ENCODE measurements at places on chromosomes 5 and 9. TPM values are rescaled to one million over a fixed set of nuclear protein-coding genes. Genes with fewer than 3 reads are reported as not detected.

PCDHA11 gene
- total RNA-seq, result 0.23 TPM

DNA sequence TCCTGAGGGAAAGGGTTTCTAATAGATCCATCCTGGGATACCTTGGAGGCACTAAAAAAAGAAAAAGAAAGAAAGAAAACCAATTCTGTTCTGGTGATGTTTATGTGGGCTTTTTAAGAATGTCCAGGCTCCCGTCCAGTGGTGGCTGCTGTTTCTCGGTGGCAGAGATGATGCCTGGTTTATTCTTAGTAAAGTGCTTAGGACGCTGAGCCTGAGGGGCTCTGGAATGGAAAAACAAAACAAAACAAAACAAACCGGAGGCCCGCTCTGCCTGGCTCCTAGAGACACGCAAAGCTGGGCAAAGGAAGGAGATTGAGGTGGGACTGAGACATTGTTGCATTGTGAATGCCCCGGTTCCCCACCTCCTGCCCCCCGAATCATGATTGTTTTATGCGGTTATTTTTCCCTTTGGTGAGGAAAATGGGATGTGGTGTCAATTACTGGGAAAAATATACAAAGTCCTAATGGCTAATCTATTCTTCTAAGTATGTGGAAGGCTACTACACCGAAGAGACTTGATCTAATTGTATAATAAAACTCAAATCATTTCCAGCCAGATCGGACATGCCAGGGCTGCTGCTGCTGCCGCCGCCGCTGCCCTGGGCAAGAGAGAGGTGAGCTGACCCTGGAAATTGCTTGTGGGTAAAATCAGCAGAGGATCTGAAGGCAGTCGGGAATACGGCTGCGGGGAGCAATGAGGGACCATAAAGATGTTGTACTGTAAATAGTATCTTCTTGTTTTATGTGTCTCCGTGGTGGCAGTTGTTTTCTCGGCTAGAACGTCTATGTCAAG, 644.9 kb downstream of the CCDC171 start:
- DNase-seq, result no peak

GRCh38 chr5:115496936-115497576, 47.5 kb downstream of the FEM1C start:
- DNase-seq, result no peak

DNA sequence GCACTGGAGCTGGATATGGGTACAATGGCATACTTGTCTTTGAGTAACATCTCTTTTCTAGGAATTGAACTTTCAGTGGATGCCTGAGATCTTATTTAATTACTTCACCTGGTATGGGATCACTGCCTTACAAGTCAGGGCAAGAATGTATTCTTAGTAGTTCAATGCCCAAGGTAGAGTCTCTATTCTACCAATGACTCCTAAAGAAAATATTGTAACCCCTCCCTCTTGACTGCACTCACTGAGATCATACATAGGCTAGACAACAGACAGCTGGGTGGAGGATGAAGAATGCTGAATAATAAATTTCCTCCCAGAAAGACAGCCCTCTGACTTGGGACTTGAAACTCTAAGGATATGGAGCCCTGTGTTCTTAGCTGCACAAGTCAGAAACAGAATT, 1216.3 kb upstream of the ACO1 start:
- no peak for DNase-seq

DNA sequence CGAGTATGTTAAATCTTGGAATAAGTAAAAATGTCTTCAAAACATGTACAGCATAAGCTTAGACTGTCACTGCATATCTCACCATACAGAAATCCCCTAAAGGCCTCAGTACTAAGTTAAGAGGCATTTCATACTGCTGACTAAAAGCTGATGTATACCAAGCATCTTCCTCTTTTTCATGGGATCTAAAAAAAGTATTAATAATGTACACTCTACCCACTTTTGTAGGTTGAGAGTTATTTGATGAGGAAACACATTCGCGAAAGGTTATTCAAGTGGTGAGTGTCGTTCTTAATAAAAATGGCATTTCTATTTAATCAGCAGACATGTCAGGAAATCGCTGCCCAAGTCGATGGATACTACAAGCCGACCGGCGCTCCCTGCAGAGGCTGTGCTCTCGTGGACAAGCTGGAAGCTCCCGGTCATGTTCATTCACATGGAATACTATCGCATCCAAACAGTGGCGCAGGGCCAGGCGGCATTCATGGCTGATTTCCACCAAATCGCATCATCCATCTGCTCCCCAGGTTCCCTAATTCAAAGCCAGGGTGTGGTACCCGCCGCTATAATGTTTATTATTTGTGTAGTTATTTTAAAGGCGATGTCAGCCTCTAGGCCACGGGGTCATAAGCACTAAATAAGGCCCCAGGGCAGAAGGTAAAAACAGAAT, 724 bp downstream of the SGTB start:
- peak; percentile 88 for DNase-seq

HDHD3 gene
- 76.9 TPM for total RNA-seq

GRCh38 chr5:58135571-58136335, 324.1 kb downstream of the PLK2 start:
- DNase-seq, result no peak

CAVIN4 gene
- total RNA-seq, result 0.13 TPM

CYLC2 gene
- not detected for total RNA-seq

MSMP gene
- total RNA-seq, result 1.5 TPM

PCDHA8 gene
- total RNA-seq, result not detected

All from left lobe of liver (tissue), 2 donors.